ENCODE measurements at places on chromosomes 6 and 20.

DNA sequence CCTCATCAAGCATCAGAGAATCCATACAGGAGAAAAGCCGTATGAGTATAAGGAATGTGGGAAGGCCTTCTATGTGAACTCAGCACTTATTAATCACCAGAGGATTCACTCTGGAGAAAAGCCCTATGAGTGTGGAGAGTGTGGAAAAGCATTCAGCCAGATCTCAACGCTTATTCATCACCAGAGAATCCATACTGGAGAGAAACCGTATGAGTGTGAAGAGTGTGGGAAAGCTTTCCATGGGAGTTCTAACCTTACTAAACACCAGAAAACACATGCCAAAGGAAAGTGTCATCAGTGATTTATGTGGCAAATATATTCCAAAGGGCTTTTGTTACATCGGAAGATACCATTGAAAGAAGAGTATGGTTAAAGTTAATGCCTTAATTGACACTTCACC, 25.4 kb downstream of the ZKSCAN8 start:
- no peak for ATAC-seq

DNA sequence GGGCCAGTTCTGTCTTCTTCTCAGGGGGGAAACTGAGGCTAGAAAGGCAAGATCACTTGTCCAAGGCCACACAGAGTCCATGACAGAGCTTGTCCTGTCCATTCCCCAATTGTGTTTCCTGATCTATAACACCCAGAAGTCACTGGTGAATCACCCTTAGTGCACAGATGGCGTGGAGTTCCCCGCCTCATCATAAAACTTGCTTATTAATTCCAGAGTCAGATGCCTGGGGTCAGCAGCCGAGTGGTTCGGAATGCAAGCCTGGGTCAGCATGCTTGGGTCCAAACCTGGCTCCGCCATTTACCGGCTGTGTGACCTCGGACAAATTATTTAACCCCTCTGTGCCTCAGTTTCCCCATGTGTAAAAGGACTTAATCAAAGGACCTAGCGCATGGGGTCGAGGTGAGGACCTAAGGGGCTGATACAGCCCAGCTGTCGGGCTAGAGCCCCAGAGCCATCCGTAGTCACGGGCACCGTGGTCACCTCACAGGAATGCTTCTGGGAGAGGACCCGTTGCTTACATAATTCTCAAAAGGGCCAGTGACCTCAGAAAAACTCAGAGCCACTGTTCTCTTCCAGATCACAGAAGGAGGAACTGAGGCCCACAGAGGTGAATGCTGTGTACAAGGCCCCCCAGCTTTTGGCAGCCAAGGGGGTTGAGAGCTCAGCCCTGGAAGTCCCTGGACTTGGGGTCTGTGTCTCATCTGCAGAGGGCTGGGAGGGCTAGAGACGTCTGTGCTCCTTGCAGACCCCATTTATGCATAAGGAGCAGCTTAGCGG, 1.4 kb upstream of the ZBP1 start:
- no peak for ATAC-seq

DNA sequence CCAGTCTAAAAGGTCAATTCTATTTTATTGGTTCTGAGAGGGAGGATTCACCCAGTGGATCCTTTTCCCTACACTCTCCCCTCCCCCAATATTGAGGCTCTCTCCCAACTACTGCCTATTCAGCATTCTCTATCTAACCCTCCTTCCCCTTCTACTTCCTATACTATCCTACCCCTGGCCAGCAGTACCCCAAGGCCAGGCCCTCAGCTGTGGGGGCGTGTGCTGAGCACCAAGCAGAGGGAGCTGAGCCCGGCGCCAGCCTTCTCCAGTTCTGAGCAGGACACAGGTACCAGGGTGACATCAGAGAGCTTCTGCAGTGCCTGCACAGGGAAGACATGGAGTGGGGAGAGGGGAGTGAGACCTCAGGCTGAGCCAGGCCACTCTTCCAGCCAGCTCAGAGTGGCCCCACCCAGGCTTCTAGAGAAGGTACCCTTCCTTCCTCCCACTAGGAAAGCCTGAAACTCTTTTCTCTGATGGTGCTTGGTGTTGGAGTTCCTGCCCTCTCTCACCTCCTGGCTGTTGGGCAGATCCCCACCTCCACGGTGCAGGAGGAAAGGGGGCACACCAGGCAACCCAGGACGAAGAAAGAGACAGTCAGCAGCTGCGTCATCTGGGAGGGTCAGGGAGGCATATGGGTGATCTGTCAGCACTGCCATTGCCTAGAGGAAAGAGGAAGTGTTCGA, 1.9 kb downstream of the DDAH2 start:
- ATAC-seq, result no peak

GRCh38 chr20:9269280-9269971, 200.5 kb downstream of the PLCB4 start:
- ATAC-seq, result no peak

DNA sequence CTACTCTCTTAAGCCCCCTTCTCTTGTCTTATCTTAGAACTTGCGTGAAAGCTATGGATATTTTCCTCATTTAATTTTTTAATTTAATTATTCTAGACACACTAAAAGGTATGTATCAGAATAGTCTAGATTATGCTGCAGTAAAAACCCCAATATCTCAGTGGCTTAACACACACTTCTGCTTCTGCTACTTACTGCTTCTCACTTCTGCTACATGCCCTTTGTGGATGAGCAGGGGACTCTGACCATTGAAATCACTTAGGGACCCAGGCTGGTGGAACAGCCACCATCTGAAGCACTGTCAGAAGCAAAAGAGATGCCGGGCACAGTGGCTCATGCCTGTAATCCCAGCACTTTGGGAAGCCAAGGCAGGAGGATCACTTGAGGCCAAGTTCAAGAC, 27.2 kb upstream of the SCUBE3 start:
- no peak for ATAC-seq

GRCh38 chr6:111850295-111850937, 22.8 kb downstream of the FYN start:
- ATAC-seq, result no peak

GRCh38 chr6:21354805-21355238, 238.7 kb upstream of the SOX4 start:
- no peak for ATAC-seq

DNA sequence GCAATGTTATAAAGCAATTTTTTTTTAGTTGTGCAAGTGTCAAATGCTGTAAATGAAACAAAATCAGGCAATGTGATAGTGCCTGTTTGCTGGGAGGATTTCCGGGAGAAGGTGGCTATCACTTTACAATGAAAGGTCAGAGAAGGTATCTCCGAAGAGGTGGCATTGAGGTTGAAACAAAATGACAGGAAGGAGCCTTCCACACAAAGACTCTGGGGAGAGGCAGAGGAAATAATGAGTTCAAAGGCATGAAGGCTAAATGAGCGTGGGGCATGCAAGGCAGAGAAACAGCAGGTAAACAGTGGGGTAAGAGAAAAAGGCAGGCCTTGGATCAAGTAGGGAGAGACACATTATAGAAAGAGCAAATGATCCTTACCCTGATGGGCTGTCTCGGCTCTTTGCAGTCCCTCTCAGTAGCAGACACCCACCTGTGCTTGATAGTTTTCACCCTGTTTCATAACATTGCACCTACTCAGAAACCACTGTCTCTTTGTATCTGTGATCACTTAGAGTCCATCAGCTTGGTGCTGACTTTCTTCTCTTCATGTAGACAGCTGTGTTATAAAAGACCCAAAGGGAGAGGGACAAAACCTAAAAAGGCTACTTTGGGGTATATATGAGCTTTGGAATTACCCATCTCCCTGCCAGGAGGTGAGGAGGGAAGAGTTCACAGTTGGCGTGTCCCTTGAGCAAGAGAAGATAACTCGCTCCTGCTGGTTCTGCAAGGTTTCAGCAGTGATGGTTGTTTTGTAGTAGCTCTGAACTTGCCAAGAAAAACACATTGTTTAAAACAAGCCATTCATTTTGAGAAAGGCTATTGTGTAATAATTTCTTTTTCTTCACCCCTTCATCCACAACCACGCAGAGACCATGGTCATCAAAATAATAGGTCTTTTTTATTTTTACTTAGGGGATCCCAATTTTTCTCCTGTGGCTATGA, 22.3 kb downstream of the NRN1 start:
- ATAC-seq, result no peak

- ATAC-seq, result no peak
These were observed 236.4 kb downstream of the LRFN2 start for GRCh38 chr6:40350747-40351217.

DNA sequence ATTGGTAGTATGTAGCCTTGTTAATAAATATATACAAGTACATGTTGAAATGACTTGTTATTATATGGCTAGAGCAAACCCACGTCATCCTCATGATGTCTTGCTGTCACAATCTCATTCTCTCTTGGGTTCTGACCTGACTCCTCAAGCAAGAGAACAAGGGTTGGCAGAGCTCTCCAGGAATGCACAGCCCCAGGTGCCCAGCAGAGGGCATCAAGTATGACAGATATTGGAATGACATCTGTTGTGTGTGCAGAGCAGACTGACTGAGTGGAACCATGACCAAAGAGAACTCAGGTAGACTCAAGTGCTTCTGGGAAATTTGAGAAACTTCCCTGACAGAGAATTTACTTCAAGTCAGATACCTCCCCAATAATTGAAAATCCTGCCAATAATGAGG, 90.6 kb downstream of the PAX1 start:
- ATAC-seq, result no peak

DNA sequence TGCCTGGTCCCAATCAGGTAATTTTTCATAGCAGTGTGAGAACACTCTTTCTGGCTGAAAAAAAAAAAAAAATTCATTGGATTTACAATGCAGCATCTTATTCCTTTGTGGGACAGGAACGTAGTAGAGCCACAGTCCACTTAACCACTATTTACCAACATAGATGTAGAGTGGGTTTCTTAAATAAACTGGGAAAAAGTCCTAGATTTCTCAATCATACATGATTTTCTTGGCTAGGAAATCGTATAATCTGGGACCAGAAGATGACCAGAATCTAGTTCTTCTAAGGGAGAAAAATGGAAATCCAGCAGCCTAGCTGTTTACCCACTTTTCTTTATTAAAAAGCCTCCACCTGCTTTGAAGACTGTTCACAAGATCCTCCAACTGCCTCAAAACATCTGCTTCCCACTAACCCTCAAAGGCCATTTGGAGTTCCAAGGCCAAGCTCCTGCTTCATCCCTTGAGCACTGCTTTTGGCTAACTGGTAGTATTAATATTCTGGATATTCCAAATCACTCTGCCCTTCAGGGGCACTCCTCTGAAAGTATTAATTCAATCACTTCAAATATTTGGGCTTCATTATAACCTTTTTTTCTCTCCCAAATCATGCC, 70.4 kb downstream of the FYN start:
- no peak for ATAC-seq

DNA sequence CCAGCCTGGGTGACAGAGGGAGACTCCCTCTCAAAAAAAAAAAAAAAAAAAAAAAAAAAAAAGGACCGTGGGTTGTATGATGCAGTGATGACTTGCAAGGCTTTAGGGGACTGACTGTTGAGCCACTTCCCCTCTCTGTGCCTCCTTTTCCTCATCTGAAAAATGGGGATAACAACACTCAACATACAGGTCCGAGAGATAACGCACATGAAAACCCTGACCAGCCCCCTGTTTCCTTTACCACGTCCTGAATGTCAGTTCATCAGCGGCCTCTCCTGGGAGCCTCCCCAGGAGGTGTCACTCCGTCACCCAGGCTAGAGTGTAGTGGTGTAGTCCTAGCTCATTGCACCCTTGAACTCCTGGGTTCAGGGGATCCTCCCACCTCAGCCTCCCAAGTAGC, 3.9 kb downstream of the SLA2 start:
- no peak for ATAC-seq

GRCh38 chr6:95387845-95388244, 189.5 kb upstream of the MANEA start:
- no peak for ATAC-seq

- ATAC-seq, result no peak
These were observed 22.6 kb downstream of the MOCS1 start for GRCh38 chr6:39911513-39912125.

DNA sequence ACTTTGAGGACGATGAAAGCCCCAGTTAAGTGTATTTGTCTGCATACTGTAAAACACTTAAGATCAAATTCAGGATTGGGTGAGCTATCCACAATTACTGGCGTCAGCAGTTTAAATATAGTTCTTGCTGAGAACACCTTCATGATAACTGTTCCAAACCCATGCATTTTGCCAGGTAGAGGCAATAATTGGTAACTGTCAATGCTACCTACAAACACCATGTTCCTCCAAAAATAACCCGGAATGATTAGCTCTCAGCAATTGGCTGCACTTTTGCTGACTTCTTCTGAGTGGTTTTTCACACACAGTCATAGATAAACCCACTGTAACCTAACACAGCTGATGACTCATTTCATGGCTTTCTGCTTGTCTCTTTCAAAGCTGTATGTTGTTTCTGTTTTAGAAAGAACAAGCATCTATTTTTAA, 1358.6 kb upstream of the GJE1 start:
- no peak for ATAC-seq

- peak; percentile 75 for ATAC-seq
These were observed 97.8 kb downstream of the ANKS1A start for GRCh38 chr6:34986845-34987246.

DNA sequence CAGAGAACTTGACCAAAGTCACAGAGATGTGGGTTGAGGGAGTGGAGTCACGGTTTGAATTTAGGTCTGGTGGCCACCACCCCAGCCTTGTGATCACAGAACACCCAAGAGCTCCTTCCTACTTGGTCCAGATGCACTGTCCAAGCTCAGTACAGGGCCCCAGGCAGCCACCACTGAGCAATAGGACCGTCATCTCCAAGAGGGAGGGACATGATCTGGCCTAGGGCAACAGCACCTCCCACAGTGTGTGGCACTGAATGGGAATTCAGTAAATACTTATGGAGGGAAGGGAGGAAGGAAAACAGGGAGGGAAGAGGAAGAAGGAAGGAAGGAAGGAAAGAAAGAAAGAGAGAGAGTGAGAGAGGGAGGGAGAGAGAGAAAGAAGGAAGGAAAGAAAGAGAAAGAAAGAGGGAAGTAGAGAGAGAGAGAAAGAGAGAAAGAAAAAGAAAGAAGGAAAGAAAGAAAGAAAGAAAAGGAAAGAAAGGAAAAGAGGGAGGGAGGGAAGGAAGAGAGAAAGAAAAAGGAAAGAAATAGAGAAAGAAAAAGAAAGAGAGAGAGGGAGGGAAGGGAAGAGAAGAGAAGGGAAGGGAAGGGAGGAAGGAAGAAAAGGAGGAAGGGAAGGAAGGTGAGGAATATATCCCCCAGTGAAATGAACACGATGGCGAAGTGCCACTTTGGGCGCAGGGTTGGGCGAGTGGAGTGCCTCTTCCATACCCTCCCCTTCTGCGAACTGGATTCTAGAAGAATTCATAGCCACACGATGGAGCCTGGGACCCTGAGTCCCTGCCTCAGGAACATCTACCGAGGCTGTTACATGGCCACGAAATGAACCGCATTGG, 243.7 kb downstream of the TFAP2C start:
- ATAC-seq, result no peak

DNA sequence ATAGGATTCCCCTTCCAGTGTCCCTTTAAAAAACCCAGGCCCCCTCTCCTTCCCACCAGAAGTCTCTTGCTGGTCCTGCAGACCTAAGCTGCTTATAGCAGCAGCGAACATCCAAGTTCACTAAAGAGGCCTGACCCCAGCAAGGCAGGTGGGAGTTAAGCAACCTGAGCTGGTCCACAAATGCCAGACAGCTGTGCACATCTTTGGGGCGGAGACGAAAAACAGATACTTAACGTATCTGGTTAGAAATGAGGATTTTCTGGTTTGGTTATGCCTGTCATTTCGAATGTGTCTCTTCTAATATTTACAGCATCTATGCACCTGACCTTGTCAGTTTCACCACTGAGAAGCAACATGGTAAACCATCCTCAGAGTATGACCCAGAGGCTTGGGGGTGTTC, 87.8 kb downstream of the SLC2A10 start:
- ATAC-seq, result no peak

GRCh38 chr6:34938268-34938667, 49.2 kb downstream of the ANKS1A start:
- no peak for ATAC-seq

GRCh38 chr20:49352751-49353150, 74.9 kb upstream of the ZNFX1 start:
- ATAC-seq, result no peak
